ENCODE measurements at places on chromosomes 2 and 18.

- DNase-seq, result no peak
These were observed 84.9 kb downstream of the NEB start for GRCh38 chr2:151649400-151649799.

- DNase-seq, result no peak
These were observed 81.5 kb upstream of the CD226 start for GRCh38 chr18:70029163-70029562.

GRCh38 chr2:16026816-16027501, 86.6 kb downstream of the MYCN start:
- DNase-seq, result no peak

- DNase-seq, result no peak
These were observed 77.1 kb upstream of the NARS1 start for GRCh38 chr18:57698571-57699276.

GRCh38 chr2:232389327-232389726, 10.8 kb downstream of the ALPP start:
- DNase-seq, result no peak

- no peak for DNase-seq
These were observed 349.5 kb downstream of the IRS1 start for GRCh38 chr2:226450141-226450540.

DNA sequence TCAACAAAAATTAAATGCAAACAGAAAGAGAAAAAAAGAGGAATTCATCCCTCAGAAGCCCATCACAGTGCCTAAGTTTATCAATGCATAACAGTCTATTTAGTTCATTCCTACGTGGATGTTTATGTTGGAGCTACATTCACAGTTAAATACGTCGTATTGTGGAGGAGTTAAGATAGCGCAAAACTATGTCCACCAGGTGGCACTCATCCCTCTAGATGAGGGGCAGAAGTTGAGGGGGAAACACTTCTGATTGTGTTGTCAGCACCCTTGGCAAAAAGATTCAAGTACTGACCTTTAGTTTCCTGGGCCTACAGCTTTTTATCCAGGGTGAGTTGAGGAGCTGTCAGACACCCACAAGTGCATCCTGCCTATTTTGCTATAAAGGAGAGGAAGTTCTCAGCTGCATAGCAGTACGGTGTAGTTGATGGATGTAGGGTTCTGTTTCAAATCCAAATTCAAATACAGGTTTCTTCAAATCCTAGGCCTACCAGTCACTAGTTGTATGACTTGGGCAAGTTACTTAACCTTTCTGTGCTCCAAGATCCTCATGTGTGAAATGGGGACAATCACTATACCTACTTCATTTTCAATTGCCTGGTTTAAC, 26.8 kb upstream of the MYO1B start:
- DNase-seq, result peak; percentile 51

- no peak for DNase-seq
These were observed 259.6 kb upstream of the PIK3C3 start for GRCh38 chr18:41695441-41695840.

DNA sequence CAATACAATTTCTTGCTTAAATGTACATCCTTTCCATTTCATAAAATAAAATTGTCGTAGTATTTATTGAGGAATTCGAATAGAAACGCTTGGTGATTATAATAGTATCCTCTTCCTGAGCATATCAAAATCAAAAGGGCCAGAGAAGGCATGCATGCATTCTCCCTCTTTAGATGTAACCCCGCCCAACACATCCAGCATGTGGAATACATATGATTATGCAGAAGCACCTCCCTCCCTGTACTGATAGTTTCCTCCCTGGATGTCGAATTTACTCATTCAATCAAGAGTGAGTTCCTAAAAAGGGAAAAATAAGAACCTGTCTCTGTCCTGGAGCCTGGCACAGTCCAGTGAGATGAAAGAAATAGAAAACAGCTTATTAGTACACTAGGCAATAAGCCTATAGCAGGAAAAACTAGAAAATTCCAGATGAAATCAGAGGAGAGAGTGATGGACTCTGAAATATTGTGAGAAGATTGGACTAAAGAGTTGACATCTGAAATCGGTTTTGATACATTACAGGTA, 262.9 kb downstream of the RDH14 start:
- DNase-seq, result no peak

GRCh38 chr2:139790136-139790535, 1009.9 kb upstream of the NXPH2 start:
- no peak for DNase-seq

DNA sequence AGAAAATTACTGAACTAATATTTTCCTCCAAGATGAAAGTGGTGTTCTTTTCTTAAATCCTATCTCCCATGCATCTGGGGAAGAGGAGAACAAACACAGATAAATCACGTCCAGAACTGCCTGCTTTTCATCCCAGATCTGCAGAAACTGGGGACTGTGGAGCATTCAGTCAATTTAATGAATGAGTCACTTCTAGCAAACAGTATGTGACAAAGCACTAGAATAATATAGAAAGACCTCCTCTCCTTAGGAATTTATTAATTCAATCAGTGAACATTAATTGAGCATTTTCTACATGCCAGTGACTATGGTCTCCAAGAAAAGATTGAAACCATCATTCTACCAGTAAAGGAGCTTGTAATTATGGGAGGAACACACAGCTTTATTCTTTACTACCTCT, 693.4 kb upstream of the ID2 start:
- DNase-seq, result no peak

GRCh38 chr2:101272045-101272784, 19.5 kb downstream of the CNOT11 start:
- no peak for DNase-seq

- no peak for DNase-seq
These were observed 79.6 kb upstream of the LAPTM4A start for GRCh38 chr2:20130821-20131645.

DNA sequence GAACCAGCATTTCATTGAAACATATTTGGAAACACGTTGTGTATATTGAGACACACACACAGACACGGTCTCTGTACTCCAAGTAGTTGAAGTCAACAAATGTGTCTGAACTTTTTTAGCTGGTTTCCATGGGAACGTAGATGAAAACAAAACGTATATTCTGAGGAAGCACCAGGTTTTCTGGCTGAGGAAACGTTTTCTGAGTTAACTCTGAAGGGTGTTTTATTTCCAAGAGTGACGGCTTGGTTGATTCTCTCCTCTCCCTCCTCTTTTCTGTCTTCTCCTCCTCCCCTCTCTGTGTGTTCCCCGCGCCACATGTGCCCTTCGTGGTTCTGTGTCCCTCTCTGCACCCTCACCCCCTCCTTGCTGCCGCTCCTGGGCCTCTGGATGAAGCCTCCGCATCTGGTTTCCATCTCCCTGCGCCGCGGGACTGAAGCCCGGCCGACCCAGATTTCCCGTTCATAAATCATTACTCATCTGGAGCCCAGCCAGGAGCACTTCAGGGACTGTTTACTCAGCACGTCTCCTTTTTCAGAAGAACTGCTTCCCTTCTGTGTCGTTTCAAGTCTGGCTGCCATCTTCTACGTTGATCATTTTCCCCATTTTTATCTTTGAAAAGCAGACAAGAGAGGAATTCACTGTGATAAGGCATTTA, 122.7 kb downstream of the COL6A3 start:
- DNase-seq, result peak; percentile 86

GRCh38 chr2:36708041-36708741, 11.7 kb downstream of the VIT start:
- DNase-seq, result no peak

All from NCI-H1092 (cell line).